A549 treated with RU486 at 1 μM for 4 hours (cell line): ENCODE measurements at places on chromosomes 7 and 10. TPM values are rescaled to one million over a fixed set of nuclear protein-coding genes. Genes with fewer than 3 reads are reported as not detected.

Gene PDE6C
- not detected in 5 replicates for total RNA-seq

Gene BCAP29
- 17.6 to 46.5 TPM (median 40.3 TPM) in 5 replicates for total RNA-seq

Gene LEP
- total RNA-seq = not detected in 5 replicates

Gene MTURN
- 4.1 to 5.9 TPM (median 4.7 TPM) in 5 replicates for total RNA-seq

Gene PRSS2
- total RNA-seq = not detected in 5 replicates

Gene FAM241B
- 13.9 to 20.5 TPM (median 18.8 TPM) in 5 replicates for total RNA-seq

Gene CYP26C1
- total RNA-seq = not detected in 5 replicates

Gene ZPBP
- total RNA-seq = not detected in 5 replicates

Gene SORCS3
- total RNA-seq = not detected in 5 replicates

Gene NUTM2A
- total RNA-seq = 0.09 to 0.10 TPM in 2 of 5 replicates, not detected in the others

Gene ASL
- total RNA-seq = 18.5 to 22.7 TPM (median 20.4 TPM) in 5 replicates

Gene FOXL3
- not detected in 5 replicates for total RNA-seq

Gene POLR3A
- 12.8 to 15.6 TPM (median 14.5 TPM) in 5 replicates for total RNA-seq

Gene UPK3B
- 11.2 to 20.7 TPM (median 17.7 TPM) in 5 replicates for total RNA-seq

Gene TMED4
- 44.7 to 54.7 TPM (median 50.0 TPM) in 5 replicates for total RNA-seq

Gene VIPR2
- total RNA-seq = not detected in 5 replicates

Gene HHEX
- total RNA-seq = 12.5 to 16.8 TPM (median 15.9 TPM) in 5 replicates

Gene NKX1-2
- total RNA-seq = 0.03 to 0.05 TPM in 2 of 5 replicates, not detected in the others

Gene NKX2-3
- total RNA-seq = 0.07 to 0.09 TPM (median 0.08 TPM) in 4 of 5 replicates, not detected in the other

Gene DOCK1
- total RNA-seq = 19.1 to 25.2 TPM (median 23.4 TPM) in 5 replicates

Gene OR2A42
- total RNA-seq = not detected in 5 replicates

Gene IKZF1
- not detected in 5 replicates for total RNA-seq

Gene NOS3
- 0.15 to 0.55 TPM (median 0.49 TPM) in 5 replicates for total RNA-seq

Gene FZD8
- 4.8 to 8.7 TPM (median 7.4 TPM) in 5 replicates for total RNA-seq

Gene MYOF
- 180 to 248 TPM (median 210 TPM) in 5 replicates for total RNA-seq

Gene TRIM50
- total RNA-seq = not detected in 5 replicates

Gene LIPK
- total RNA-seq = not detected in 5 replicates

Gene GRID2IP
- 0.03 TPM in 1 of 5 replicates, not detected in the others for total RNA-seq

Gene MACROH2A2
- 24.8 to 31.5 TPM (median 28.6 TPM) in 5 replicates for total RNA-seq

Gene ERVW-1
- total RNA-seq = not detected in 5 replicates

Gene ABCB1
- 0.08 to 0.47 TPM (median 0.19 TPM) in 4 of 5 replicates, not detected in the other for total RNA-seq

Gene GIMAP5
- not detected in 5 replicates for total RNA-seq

Gene C10orf53
- total RNA-seq = not detected in 5 replicates

Gene TSPAN33
- 5.9 to 7.1 TPM (median 6.6 TPM) in 5 replicates for total RNA-seq

Gene PRKCQ
- total RNA-seq = 4.1 to 5.4 TPM (median 4.5 TPM) in 5 replicates

Gene ADAM8
- total RNA-seq = 1.3 to 4.3 TPM (median 3.7 TPM) in 5 replicates

Gene FAM25A
- not detected in 5 replicates for total RNA-seq

Gene C7orf57
- total RNA-seq = 0.17 to 0.32 TPM (median 0.21 TPM) in 4 of 5 replicates, not detected in the other

Gene PAX4
- total RNA-seq = not detected in 5 replicates

Gene GIMAP8
- total RNA-seq = not detected in 5 replicates

Gene LLCFC1
- total RNA-seq = not detected in 5 replicates

Gene TACC2
- total RNA-seq = 84.9 to 100 TPM (median 91.6 TPM) in 5 replicates

Gene LAMB1
- 125 to 175 TPM (median 132 TPM) in 5 replicates for total RNA-seq

Gene TCERG1L
- not detected in 5 replicates for total RNA-seq
